ENCODE measurements at places on chromosomes 1 and 21.

DNA sequence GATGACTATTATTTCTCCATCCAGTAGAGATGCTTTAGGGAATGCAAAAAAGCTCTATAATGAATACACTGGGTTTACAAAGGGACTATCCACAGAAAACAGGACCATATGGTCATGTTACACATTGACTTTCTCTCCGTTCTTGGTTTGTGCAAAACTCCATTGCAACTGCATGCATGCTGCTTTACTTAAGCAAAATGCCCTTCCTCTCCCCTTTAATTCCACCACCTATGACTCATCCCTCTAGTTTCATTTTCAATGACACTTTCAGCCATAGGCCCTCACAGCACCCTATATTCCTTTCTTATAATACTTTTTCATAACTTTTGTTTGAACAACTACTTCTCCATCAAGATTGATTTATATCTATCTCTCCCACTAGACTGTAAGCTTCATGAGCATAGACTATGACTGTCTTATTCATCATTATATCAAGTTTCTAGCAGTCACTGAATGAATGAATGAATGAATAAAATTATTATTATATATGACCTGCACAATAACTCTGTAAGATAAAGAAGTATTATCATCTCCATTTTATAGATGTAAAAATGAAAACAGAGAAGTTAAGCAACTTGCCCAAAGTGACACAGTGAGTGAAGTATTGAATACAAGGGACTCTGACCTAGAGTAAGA, 248.9 kb downstream of the PLPP3 start:
- DNase-seq, result no peak

DNA sequence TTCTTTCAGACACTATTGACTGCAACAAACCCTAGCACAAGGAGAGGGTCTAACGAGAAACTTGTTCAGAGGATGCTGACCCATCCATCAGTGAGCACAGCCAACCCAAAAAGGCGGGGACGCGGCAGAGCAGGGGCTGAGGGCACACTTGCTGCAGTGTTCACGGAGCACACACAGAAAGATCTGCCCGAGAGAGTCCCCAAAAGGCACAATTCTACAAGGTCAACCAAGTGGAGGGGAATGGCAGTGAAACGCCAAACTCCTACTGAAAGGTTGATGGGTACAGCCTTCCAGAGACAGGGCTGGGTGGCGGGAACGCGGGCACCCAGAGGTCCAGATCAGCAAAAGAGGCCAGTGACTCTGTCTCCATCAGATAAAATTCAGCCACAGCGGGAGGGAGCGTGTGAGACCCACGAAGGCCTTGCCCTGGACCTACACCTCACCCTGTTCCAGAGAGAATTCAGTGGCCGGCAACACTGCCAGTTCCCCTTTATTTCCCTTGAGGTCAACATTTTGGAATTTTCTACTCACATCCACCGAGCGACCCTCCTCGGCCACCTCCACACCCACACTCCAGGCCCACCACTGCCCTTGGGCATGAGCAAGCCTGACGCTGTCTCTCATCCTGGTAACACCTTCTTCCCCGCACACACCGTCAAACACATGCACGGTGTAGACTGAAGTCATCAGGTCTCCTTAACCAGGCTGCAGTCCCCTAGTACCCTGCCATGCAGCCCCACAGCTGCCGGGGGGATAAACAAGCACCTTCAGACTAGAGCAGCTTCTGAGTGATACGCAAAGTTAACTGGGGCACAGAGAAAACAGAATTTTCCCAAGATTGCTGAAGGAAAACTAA, 5.5 kb downstream of the GNG4 start:
- peak; percentile 43 for DNase-seq

DNA sequence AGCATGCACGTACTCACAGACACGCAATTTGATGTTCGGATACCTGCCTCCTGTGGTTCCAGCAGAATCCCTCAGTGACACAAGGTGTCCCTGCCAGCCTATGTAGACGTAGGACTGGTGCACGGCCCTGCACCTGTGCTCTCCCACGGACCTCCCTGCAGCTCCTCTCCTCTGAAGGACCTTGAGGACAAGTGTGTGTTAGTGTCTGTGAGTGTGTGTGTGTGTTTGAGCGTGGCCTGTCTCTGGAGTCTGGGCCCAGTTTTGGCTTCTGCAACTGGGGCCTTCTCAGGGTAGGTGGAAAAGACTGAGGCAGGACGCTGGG, 22.5 kb upstream of the DMBX1 start:
- DNase-seq, result no peak

- no peak for DNase-seq
Observed at GRCh38 chr1:41670217-41670957, 185.9 kb upstream of the EDN2 start.

- no peak for DNase-seq
Observed at GRCh38 chr1:109151146-109151990, 37.5 kb downstream of the ELAPOR1 start.

- no peak for DNase-seq
Observed at GRCh38 chr1:38014171-38014570, 1.6 kb downstream of the UTP11 start.

DNA sequence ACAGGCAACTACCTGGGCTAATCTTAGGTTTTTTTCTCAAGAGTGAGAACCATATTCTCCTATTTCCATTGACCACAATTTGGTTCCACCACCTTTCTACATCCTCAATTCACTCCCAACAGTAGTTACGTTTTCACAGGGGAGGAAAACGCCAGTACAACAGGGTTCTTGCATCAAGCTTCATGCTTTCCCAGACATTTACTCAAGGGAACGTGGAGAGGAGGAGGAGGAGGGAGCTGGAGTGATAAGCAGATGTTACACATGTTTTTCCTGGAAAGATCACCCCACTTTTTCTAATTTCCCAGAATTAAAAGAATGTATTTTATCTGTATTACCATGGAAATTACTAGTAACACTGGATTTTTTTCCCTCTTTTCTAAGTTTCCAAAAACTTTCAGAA, 58.3 kb downstream of the RGS5 start:
- DNase-seq, result no peak

GRCh38 chr1:206582971-206583706, 29.1 kb downstream of the EIF2D start:
- DNase-seq, result peak; percentile 44

- no peak for DNase-seq
Observed at GRCh38 chr1:215497528-215497927, 69.6 kb upstream of the KCTD3 start.

DNA sequence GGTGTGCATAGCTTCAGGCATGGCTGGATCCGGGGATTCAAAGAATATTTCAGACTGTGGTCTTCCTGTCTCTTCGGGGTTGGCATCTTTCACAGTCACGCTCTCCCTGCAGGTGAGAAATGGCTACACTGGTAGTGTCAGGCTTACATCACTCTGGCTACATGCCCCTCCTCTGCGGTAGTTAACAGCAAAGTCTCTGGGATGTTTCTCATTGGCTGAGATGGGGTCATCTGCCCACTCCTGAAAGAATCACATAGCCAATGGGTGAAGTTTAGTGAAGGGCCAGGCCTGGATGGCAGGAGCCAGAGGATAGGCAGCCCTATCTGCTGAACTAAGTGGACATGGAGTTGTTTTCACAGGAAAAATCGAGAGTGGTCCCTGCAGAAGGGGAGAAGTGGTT, 356.5 kb downstream of the MATN1 start:
- DNase-seq, result no peak

- no peak for DNase-seq
Observed at GRCh38 chr1:153262462-153263157, 3.1 kb downstream of the LORICRIN start.

DNA sequence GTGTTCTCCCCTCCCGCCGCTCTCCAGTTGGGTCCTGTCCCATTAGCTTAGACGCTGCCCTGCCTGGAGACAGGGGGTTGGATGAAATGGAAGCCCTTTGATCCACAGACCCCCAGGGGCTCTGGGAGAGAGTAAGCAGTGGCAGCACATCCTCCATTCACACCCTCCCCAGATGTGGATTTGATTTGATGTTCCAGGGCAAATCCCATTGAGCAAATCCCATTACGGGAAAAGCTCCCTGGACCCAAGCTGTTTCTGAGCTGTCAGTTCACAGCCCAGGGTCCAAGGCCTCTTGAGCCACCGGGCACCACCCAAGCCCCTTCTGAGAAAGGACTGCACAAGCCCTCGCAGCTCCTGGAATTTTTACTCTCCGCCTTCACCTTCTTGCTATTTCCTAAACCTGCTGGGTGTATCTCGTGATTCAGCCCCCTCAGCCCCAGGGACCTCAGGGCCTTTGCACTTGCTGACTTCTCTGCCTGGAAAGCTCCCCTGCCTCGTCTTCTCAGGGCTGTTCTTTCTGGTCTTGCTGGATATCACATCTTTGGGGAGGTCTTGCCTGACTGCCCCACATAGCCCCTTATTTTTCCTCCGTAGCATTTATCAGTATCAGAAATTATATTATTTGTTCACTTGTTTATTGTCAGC, 101.1 kb downstream of the PAX7 start:
- no peak for DNase-seq

DNA sequence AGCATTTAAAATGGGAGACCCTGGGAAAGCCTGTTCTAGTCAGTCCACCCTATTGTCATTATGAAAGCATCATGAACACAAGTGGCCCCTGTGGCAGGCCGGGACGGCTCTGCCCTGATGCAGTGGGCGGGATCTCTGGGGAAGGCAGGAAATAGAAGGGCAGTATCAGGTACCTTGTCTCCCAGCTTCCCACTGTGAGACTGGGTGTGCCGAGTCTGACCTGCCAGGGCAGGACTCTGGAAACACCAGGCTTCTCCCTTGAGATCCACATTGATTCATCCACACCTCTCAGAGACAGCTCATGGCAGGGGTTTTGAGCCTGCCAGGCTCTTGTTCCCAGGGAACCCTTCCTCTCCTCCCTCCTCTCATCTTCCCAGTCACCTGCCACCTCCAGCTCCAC, 24.5 kb upstream of the GNPAT start:
- no peak for DNase-seq

DNA sequence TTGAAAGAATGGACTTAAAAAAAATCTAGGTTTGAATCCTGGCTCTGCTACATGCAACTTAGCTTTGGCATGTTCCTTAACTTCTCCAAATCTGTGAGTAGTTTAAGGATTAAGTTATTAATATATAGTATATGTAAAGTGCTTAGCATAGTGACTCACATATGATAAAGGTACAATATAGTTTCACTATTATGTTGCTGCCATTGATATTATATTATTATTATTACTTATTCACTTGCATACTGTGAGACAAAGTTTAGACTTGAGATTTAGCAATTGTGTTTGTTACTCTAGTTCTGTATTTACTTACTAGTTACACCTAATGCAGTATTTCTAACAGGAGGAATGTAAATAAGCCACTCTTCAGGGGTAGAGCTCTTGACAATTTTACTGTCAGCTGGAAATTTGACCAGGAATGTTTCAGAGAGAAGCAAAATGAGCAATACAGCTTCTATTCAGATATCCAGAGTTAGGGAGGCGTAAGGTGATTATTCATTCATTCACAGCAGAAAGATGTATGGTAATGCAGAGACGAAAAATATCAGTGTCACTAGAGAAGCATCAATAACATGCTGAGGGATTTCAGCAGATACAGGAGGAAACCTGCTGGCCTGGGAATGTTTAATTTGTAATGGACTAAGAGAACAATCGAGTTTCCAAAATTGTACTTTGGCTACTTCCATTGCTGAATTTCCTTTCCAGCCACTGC, 25.5 kb downstream of the RGS7 start:
- no peak for DNase-seq

DNA sequence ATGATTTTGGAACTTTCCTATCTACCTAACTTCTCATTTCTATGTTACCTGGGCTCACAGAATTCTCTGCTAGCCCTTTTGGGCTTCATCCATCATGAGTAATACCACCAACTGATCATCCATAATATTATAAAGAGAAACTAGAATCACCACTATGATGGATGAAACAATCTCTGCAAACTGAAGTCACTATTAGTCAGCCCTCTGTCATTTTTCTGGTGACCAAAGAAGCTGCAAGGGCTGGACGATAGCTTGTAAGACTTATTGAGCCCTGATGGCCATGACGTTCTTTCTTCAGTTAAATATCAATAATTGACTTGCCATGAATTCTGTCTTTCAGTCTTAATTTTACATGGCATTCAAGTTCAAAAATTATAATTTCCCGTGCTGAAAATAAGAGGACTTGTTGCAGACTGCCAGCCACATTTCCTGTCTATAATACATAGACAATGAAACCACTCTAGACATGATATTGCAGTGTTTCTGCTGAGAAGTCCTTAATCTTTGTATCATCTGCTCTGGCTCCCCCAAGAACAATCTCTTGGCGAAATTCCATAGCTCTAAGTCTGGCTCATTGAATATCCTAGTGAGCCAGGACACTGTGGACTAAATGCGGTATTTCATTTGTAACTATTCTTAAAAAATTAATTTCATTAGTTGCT, 655.0 kb upstream of the CAMK1G start:
- no peak for DNase-seq

DNA sequence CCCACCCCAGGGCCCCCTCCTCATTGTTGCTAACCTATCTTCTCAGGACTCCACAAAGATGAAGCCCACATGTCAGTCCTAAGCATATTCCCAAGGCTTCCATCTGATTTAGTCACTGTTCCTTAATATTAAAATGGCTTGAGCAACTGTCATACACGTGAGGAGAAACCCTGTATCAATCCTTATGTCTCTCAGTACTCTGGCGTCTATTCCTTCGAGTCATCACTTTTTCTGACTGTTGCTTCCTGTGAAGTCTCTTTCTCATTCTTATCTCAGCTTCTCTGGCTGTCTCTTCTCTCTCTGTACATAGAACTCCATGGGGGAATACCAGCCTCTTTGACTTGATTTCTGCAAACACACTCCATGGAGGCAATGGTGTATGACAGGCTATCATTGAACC, 98.4 kb downstream of the C4BPA start:
- DNase-seq, result no peak

All from activated naive CD4-positive, alpha-beta T cell treated with anti-CD3 and anti-CD28 coated beads, Interleukin-2, amount 50 U/mL, for 72 hours (primary cell).